RPMI7951 (cell line): ENCODE measurements at places on chromosomes 1 and 21. TPM values are rescaled to one million over a fixed set of nuclear protein-coding genes. Genes with fewer than 3 reads are reported as not detected.

Gene SERTAD4
- total RNA-seq, result 19.8 TPM in 2 replicates

Gene SH3BGR
- total RNA-seq, result 1.2 and 1.3 TPM in 2 replicates

Gene GJA4
- total RNA-seq, result not detected in 2 replicates

Gene KRTAP19-3
- total RNA-seq, result not detected in 2 replicates

Gene SELL
- 0.36 TPM in 1 of 2 replicates, not detected in the other for total RNA-seq

Gene AMPD1
- not detected in 2 replicates for total RNA-seq

Gene CTSE
- total RNA-seq, result 0.60 TPM in 1 of 2 replicates, not detected in the other

GRCh38 chr1:77781683-77782082 is 2.2 kb downstream of the MIGA1 start:
- no peak for DNase-seq

DNA sequence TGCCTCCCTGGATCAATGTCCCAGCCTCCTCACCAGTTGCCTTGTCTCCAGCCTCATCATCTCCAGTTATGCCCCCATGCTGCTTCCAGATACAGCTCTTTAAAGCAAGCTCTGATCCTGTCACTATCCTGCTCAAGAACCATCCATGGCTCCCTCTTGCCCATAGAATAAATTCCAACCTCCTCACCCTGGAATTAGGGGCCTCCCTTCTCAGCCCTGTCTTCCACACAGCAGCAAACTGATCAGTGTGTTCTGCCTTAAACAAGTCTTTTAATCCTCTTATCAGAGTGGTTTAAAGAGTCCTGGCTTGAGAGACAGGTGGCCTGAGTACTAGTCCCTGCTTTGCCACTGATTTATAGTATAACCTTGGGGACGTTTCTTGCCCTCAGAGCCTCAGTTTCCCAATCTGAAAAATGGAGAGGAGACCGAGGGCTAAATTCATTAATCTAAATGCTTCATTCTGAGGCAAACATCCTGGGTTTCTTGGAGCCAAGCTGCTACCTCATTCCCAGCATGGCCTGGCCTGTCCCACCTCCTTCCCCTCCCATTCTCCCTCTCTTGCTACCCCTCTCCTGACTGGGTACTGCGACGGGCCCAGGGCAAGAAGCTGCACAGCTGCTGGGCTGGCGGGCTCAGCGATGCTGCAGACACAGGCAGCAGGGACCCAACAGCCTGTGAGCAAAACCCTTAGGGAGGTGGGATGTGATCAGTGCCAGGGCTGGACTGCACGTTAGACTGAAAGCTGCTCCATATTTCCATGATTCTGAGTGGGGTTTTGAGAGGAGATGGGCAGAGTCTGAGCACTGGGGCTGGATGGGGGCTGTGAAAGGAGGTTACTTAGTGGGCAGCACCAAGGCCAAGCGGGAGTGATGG is 221.4 kb downstream of the PTPRU start:
- no peak for DNase-seq

- no peak for DNase-seq
Observed at GRCh38 chr1:53627031-53627430, 111.9 kb downstream of the GLIS1 start.

GRCh38 chr21:31234936-31235335 is 109.1 kb downstream of the TIAM1 start:
- DNase-seq, result no peak

GRCh38 chr1:153488731-153489130 is 28.3 kb upstream of the S100A7 start:
- DNase-seq, result peak; percentile 47

- DNase-seq, result no peak
Observed at GRCh38 chr1:205798577-205798976, 14.4 kb downstream of the SLC41A1 start.

DNA sequence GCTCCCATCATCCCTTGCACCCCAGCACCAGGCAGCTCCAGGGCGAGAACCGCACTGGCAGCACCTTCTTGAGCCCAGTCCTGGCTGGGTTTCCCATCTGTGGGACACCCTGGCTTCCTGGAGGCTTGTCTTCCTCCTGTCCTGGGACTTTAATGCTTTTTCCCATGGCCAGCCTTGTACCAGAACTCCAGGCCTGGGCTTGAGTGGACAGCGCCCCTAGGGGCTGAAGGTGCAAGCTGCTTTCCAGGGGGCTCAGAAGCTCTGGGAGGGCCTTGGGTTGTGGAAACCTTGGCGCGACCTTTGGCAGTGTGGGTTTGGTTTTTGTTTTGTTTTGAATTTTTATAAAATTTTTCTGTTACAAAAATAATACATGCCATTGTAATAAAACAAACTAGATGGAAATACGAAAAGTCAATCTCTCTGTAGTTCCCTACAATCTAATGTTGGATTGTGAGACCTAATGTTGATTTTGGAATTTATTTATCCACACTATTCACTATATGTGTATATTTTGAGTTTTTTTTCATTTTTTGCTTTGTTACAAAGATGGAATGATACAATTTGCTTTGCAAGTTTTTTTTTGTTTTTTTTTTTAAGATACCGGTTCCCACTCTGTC is 33.8 kb upstream of the RPL11 start:
- DNase-seq, result peak; percentile 51

DNA sequence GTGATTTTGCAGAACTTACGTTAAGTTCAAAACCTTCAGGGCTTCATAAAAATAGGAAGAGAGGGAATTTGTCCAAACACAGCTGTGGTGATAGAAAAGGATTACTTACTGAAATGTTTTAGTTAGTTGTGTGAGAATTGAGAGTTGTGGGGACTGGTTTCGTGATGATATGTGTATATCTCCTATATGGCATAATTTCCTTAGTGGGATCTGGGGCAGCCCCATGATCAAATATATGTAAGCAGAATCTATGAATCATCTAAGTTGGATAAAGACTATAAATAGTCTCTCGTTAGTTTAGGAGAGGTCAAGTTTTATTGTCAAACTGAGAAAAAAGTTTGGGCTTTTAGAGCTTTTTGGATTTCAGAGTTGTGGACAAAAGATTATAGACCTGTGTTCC is 14.9 kb downstream of the MTR start:
- no peak for DNase-seq

DNA sequence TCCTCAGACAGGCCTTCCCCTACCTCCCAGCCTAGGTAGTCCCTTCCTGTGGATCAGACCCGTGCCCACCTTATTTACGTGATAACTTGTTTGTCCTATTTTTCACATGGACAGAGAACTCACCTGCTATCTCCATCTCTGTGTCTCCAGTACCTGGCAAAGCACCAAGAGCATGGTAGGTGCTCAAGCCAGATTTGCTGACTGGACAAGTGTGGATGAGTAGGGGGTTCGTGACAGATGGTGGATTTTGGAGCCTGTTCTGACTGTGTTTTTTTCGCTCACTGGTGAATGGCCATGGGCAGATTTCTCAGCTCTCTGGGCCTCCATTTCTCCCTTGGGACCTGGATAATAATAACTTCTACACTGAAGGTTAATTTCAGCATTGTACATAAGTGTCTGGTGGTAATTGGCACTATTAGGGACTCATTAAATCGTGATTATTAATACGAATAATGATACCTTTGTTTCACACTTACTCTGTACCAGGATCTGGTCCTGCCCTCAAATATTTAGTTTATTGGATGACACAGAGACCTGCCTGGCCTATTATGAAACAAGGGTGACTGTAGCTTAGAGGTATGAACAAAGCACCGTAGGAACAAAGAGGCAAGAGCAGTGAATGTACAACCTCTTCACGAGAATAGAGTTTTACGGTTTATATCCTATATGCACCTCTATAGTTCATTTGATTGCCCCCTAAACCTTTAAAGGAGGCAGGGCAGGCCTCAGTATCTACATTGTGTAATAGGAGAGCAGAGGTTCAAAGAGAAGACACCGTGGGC is 24.5 kb upstream of the SLC26A9 start:
- no peak for DNase-seq

DNA sequence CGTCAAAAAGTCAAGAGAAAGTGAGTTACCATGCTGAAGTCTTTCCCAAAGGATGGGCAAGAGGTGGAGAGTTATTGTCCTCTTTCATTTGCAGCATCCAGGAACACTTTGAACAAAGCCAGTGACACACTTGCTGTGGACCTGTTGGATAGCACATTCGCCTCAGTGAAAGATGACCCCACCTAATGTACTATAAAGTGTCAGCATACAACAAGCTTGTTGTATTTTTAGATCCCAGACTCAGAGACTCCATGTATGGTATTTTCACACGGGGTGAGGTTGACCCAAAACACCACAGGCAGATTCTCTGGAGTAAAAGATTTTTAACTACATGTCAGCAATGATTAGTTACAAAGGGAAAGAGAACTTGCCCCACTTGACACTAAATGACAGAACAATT is 273.8 kb downstream of the PTBP2 start:
- DNase-seq, result no peak

- DNase-seq, result no peak
Observed at GRCh38 chr1:184577319-184577718, 177.3 kb downstream of the EDEM3 start.

DNA sequence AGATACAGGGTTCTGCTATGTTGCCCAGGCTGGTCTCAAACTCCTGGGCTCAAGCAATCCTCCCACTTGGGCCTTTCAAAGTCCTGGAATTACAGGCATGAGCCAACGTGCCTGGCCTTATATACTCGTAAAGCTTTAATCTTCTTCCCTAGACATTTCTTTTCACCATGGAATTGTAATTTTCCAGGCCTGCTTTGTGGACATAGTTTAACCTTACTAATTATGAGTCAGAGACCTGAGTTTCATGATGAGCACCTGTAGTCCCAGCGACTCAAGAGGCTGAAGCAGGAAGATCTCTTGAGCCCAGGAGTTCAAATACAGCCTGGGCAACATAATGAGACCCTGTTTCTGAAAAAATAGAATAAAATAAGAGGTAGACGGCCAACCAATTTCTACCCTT is 12.3 kb downstream of the PATJ start:
- no peak for DNase-seq

DNA sequence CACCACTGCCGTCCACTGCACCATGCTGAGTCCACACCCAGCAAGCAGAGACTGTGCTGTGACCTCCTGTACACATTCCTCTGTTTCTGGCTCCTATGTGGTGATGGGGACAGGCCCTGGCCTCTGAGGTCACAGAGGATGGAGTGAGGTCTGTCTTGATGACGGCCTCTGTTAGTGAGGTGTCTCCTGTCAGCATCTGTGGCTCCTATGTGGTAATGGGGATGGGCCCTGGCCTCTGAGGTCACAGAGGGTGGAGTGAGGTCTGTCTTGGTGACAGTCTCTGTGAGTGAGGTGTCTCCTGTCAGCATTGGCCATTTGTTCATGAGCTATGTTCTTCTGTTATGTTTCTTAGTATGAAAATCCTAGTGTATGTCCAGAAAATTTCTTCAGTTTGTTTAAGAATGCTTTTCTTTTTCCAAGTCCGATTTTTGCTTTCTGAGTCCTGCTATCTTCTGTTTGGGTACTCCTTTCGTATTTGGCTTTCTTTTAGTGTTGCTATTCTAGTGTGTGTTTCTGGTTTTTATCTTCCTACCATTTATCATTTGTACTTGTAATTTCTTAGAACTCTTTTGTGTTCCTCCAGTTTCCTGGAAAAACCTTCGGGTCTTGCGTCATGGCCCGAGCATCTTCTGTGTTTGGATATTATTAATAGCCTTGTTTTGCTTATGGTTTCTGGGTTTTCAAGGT is 13.4 kb downstream of the SNAP47 start:
- no peak for DNase-seq

- DNase-seq, result peak; percentile 39
Observed at GRCh38 chr1:207025146-207025880, 7.2 kb downstream of the C1orf116 start.

- DNase-seq, result no peak
Observed at GRCh38 chr1:155219592-155220031, 11.1 kb downstream of the MTX1 start.

GRCh38 chr1:47881505-47882442 is 115.4 kb downstream of the TRABD2B start:
- peak; percentile 81 for DNase-seq

- no peak for DNase-seq
Observed at GRCh38 chr21:33817138-33817537, 98.5 kb downstream of the ATP5PO start.

GRCh38 chr1:172895050-172895460 is 155.7 kb downstream of the TNFSF18 start:
- DNase-seq, result peak; percentile 47

DNA sequence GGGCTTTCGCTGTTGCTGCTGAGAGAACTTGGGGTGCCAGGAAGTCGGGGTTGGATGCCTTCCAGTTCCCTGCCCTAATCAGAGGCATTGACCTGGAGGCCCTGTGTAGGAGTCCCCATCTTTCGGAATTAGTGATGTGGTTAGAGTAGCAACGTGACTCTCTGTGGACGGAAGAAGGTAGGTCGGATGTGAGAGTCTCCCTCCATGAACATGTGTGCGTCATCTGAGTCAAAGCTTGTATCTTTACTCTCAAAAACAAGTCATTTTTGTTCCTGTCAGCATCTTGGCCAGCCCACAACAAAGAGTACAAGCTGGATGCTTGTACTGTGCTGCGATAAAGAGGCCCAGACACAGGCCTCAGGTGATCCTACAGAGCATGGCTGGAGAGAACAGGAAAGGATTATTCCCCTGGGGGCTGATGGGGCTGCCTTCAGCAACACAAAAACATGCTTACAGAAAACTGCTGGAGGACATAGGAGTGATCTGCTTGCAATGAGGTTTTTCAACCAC is 31.0 kb upstream of the IL10 start:
- no peak for DNase-seq

DNA sequence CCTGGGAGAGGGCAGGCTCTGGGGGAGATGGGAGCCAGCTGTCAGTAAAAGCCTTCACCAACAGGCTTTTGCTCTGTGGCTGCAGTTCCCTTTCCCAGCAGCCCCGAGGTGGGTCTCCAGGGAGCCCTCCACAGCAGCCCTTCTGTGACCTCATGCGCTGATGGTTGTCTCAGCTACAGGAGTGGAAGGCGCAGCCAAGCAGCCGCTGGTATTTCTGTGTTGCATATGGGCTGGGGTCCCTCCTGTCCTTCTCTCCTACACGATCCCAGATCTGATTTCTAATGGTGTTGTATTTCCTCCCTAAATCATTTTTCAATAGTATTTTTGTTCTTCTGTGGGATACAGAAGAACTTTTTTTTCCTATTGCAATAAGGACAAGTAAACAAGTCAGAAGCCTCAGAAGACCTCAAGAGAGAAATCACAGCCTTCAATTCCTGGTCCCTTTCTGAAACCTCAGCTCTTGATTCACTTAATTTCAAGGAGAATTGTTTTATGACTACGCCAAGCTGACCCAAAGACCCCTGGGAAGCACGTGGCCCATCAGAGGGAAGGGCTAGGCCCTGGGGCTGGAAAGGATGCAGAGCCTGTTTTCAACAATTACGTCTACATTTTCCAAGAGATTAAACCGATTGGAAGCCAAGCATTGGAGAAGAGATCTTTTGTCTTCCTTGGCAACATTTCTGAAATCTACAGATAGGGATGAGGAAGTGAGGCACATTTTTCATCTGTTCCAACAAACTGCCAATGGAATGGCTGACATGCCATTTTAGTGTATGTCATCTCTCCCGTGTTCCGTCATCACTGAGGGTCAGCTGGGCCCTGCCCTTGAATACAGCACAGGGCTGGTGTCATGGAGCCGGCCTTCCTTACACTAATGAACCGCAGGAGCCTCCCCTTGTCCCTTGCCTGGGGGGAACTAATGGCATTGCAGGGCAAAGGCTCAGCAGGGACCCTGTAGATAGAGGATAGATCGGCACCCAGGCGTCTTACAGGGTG is 42.0 kb upstream of the SCCPDH start:
- no peak for DNase-seq
